A549 treated with dexamethasone at 1 μM for 4 hours (cell line): ENCODE measurements at places on chromosomes 12 and 14. TPM values are rescaled to one million over a fixed set of nuclear protein-coding genes. Genes with fewer than 3 reads are reported as not detected.

Gene SNW1
- 68.4 to 92.2 TPM (median 83.4 TPM) in 5 replicates for total RNA-seq

Gene STK38L
- total RNA-seq = 10.1 to 16.5 TPM (median 11.3 TPM) in 5 replicates

Gene USP44
- 0.07 to 0.14 TPM (median 0.08 TPM) in 5 replicates for total RNA-seq

Gene GPR135
- total RNA-seq = 0.51 to 1.1 TPM (median 0.86 TPM) in 5 replicates

Gene CLEC2B
- total RNA-seq = 0.94 to 1.7 TPM (median 1.1 TPM) in 5 replicates

Gene DAO
- not detected in 5 replicates for total RNA-seq

Gene SLC2A14
- total RNA-seq = 0.39 to 1.1 TPM (median 0.78 TPM) in 5 replicates

Gene MANSC1
- 3.5 to 4.8 TPM (median 4.4 TPM) in 5 replicates for total RNA-seq

Gene NAV3
- 3.8 to 6.1 TPM (median 5.6 TPM) in 5 replicates for total RNA-seq

Gene PSMA6
- 262 to 308 TPM (median 278 TPM) in 5 replicates for total RNA-seq

Gene PTCSC3
- total RNA-seq = not detected in 5 replicates

Gene FBXL14
- total RNA-seq = 7.4 to 12.5 TPM (median 11.0 TPM) in 5 replicates

Gene HOXC6
- total RNA-seq = 3.9 to 5.6 TPM (median 4.8 TPM) in 5 replicates

Gene TSHR
- not detected in 5 replicates for total RNA-seq

Gene DCP1B
- total RNA-seq = 7.8 to 9.1 TPM (median 8.7 TPM) in 5 replicates

Gene KRT78
- total RNA-seq = 0.12 to 0.36 TPM (median 0.19 TPM) in 4 of 5 replicates, not detected in the other

Gene DEPDC4
- total RNA-seq = 0.80 to 1.7 TPM (median 0.90 TPM) in 5 replicates

Gene SLC6A12
- 0.99 to 1.5 TPM (median 1.2 TPM) in 5 replicates for total RNA-seq

Gene SLCO1C1
- total RNA-seq = not detected in 5 replicates

Gene AQP6
- total RNA-seq = 0.02 to 0.07 TPM (median 0.04 TPM) in 3 of 5 replicates, not detected in the others

Gene RIMBP2
- total RNA-seq = 0.06 to 0.09 TPM (median 0.07 TPM) in 4 of 5 replicates, not detected in the other

Gene SPX
- 3.6 to 5.0 TPM (median 4.4 TPM) in 5 replicates for total RNA-seq
